ENCODE measurements at places on chromosomes 16 and 17. TPM values are rescaled to one million over a fixed set of nuclear protein-coding genes. Genes with fewer than 3 reads are reported as not detected.

The NKD1 gene
- under 0.01 TPM for total RNA-seq

The PDIA2 gene
- total RNA-seq, result 0.29 TPM

The KRTAP4-6 gene
- total RNA-seq, result not detected

The MYH2 gene
- total RNA-seq, result not detected

The CDH3 gene
- not detected for total RNA-seq

The WDR90 gene
- 14.6 TPM for total RNA-seq

The CDH16 gene
- total RNA-seq, result not detected

The HP gene
- not detected for total RNA-seq

The C1QTNF1 gene
- 4.1 TPM for total RNA-seq

The LGALS9 gene
- 5.6 TPM for total RNA-seq

The KRT222 gene
- not detected for total RNA-seq

The HES7 gene
- total RNA-seq, result 1.0 TPM

The PARN gene
- total RNA-seq, result 34.4 TPM

The TMEM100 gene
- not detected for total RNA-seq

The FBXW10B gene
- 0.22 TPM for total RNA-seq

The EPX gene
- total RNA-seq, result not detected

The ETV4 gene
- 15.6 TPM for total RNA-seq

Data from thoracic aorta endothelial cell (primary cell).